ENCODE measurements at places on chromosomes 3 and 15. TPM values are rescaled to one million over a fixed set of nuclear protein-coding genes. Genes with fewer than 3 reads are reported as not detected.

The TLR9 gene
- 0.17 TPM for total RNA-seq

The RTP3 gene
- not detected for total RNA-seq

The ZBTB47 gene
- total RNA-seq: 90.5 TPM

The ATP13A4 gene
- 0.64 TPM for total RNA-seq

The KCNAB1 gene
- total RNA-seq: 2.4 TPM

Measured in left ventricle myocardium superior (tissue), 1 donor.